ENCODE measurements at places on chromosomes 3 and 15.

DNA sequence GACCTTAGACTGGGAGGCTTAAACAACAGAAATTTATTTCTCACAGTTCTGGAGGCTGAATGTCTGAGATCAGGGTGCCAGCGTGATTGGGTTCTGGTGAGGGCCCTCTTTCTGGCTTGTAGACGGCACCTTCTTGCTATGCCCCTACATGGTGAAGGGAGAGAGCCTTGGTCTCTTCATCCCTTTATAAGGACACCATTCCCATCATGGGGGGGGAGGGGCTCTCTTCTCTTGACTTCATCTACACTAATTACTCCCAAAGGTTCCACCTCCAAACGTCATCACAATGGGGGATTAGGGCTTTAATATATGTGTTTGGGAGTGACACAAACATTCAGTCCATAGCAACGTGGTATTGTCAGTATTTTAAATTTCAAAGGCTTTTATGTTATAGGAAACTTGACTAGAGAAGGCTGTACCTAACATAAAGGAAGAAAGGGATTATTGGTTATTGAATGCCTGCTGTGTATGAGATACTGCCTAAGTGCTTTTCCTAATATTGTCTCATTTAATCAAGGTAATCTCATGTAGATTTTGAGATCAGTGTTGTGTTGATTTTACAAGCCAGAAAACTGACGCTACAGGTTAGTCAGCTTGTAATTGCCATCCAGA, 20.9 kb downstream of the SYN2 start:
- DNase-seq, result no peak

DNA sequence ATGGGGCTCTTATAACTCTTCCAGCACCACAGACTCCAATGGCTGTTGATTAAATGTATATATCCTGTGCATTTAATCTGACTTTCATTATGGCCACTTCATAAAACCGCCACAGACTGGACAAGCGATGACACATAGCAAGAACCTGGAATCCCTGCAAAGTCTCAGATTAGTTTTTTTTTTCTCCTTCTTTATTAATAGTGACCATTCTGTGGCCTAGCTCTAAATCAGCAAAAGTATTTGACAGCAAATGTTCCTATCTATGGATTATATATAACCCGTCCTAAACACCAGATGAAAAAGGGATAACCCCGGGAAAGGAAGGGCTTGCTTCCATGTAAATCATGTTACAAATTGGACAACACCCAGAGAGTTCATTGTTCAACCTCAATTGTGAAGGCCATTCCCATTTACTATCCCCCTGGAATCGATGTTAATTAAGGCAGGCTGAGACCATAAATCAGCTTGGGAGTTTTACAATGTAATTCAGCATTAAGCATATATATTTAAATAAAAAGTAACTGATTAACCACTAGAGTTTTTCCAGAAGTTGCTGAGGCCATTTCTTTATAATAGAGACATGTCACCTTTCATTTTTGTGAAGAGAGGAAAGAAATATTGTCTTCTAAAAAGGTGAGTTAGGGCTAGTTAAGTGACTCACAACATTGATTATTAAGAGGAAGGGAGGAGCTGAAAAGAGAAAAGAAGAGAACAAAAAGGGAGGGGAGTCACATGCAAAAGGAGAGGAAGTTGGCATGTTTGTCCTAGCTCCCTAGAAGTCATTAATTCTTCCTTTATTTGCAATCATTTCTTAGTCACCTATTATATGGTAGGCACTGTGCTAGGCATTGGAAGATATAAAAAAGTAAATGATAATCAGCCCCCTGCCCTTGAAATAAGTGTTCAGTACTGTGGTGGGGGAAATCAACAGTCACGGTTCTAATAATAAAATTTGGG, 26.2 kb downstream of the ALDH1A2 start:
- no peak for DNase-seq

GRCh38 chr3:128427872-128428822, 38.5 kb downstream of the DNAJB8 start:
- no peak for DNase-seq

- no peak for DNase-seq
Measured at GRCh38 chr15:88636050-88636449, 2.8 kb upstream of the ISG20 start.

GRCh38 chr15:39508536-39508935, 72.3 kb upstream of the THBS1 start:
- no peak for DNase-seq

DNA sequence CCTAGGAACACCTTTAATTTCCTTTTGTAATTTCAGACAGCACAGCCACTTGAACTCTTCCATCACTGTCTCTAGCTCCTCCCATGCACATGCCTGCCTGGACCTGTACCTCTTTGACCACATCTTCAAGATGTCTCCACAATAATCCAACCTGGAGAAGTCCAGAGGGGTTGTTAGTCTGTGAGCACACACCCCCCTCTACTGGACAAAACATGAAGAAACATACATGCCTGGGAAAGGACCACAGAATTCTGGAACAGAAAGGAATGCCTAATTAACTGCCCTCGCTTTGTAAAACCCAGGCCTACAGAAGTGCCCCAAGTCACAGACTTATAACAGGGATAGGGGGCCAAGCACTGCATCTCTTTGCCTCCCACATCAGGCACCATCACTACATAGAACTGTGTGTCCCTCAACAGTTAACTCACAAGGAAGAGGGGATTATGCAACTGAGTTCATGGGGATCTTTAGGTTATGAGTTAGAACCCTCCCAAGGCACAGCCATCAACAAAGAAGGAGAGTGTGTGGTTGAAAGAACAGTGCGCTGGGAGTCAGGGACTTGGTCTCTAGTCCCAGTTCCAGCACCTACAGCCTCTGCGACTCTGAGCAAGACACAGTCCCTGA, 61.7 kb downstream of the FMN1 start:
- no peak for DNase-seq

- DNase-seq, result no peak
Measured at GRCh38 chr3:177419904-177420601, 222.8 kb upstream of the TBL1XR1 start.

DNA sequence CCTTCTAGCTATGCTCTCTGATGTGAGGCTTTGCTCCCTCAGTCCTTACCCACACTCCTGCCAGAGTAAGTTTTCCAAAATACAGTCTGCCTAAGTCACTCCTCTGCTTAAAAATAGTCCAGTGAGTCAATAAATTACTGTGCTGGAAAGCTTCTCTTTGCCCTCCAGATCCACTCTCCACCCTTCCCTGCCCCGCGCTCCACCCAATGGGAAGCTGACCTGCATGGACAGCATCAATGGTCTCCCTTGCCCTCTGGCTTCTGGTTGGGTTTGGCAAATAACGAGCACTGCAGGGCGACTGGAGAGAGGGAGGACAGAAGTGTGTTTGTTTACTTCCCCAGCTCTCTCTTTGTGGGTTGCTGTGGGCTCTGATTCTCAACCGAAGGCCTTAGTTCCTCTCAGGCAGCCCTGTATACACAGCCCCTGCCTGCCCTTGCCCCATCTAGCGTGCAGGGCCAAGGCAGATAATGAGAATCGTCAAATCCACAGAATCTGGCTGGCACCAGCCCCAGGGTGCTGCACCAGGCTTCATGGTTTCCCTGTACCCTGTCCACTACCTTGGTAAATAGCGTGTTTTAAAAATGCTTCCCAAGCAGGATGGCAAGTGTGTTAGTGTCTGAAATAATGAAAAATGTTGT, 110.4 kb downstream of the ADAMTSL3 start:
- no peak for DNase-seq

DNA sequence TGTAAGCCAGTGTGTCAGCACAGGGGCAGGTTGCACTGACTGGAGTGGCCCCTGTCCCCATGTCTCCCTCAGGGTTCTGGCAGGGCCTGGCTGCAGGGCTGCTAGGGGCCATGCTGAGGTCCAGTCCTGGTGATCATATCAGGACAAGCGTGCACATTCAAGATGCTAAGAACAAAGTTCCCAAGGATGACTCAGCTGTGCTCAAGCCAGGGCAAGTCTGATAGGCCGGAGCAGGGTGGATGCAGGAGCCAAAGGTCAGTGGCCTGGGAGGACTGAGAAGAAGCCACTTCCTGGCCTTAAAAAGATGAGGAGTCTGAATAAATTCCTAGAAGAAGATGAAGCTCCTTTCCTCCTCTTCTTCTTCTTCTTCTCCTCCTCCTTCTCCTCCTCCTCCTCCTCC, 353.2 kb downstream of the AGBL1 start:
- no peak for DNase-seq
